ENCODE measurements at places on chromosomes 4 and X.
A peak's percentile ranks its signal among the peaks of the same experiment; 100 is the strongest.

DNA sequence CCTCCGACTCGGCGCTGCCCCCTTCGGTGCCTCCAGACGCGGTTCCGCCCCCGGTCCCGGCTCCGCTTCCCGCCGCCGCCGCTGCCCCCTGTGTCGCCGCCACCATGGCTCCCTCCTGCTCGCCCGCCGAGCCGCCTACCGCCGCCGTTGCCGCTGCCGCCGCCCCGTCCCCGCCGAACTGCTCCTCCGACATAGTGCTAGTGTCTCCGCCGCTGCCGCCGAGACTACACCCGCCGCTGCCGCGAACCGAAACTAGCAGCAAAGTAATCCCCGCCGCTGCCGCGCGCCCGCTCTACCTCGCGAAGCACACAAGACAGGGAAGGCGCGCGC, 340 bp downstream of the HNRNPD start:
- DNase-seq, result no peak

DNA sequence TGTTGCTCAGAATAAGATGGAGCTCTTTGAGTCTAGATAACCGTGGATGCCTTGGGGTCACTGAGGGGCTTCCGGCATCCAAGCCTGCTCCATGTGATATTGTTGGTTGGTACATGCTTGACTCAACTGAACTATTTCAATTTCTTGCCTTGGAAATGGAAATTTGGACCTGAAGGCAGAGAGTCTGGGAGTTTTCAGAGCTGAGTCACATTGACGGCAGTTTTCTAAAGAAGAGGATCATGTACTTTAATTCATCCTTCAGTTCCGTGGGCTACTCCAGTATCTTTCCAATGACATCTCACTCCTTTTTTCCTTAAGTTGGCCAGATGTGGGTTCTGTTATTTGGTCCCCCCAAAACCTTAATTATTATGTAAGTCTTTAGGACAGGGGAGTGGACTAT, 100.5 kb downstream of the MFAP3L start:
- DNase-seq, result peak; percentile 5

GRCh38 chr4:168453146-168453545, 27.1 kb downstream of the DDX60L start:
- no peak for DNase-seq

- no peak for DNase-seq
Observed at GRCh38 chrX:106484233-106484632, 127.5 kb upstream of the RADX start.

DNA sequence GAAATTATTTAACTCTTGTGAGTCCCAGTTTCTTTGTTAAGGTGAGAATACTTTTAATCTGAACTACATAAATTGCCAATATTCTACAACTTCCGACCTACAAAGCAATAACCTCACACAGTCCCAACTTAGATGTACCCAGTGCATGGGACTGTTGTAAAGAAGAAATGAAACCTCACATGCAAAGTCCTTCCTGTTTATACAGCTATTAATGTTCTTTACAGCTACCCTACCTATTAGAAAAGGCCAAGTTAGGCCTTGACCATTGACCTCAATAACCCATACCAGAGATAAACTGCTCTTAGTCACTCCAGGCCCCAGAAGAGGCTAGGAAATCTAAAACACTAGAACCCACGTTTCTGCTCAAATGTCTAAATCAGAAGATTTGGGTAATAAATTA, 920.1 kb upstream of the TENM3 start:
- DNase-seq, result no peak

- no peak for DNase-seq
Observed at GRCh38 chr4:86098691-86099090, 261.2 kb downstream of the MAPK10 start.

DNA sequence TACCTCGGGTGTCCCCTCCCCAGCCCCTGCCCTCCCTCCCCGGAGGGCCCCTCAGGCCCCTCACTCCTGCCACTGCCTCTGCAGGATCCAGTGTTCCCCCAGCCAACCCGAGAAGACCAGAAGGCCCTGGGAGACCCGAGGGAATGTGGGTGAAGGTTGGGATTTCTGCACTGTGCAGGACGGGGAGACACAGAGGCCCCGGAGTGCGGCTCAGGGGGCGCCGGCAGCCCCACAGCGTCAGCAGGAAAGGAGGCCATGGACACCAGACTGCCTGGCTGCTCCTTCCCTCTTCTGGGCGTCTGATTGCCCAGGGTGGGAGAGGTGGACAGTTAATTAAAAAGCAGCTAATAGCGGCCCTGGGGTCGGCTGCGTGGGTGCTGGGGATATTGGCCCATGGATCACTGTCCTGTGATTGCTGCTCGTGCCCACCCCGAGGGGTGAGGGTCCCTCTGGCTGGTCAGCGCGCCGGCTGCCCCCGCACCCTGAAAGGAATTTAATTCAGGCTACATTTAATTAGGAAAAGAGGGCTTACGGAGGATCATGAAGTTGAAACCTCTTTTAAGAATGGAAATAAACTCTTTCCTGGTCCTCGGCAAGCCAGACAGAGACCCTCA, 57.8 kb upstream of the NKX1-1 start:
- no peak for DNase-seq
